ENCODE measurements at places on chromosomes 6 and 20. TPM values are rescaled to one million over a fixed set of nuclear protein-coding genes. Genes with fewer than 3 reads are reported as not detected.

- no peak for DNase-seq
Measured at GRCh38 chr20:35743693-35744491, 1.8 kb upstream of the RBM39 start.

DNA sequence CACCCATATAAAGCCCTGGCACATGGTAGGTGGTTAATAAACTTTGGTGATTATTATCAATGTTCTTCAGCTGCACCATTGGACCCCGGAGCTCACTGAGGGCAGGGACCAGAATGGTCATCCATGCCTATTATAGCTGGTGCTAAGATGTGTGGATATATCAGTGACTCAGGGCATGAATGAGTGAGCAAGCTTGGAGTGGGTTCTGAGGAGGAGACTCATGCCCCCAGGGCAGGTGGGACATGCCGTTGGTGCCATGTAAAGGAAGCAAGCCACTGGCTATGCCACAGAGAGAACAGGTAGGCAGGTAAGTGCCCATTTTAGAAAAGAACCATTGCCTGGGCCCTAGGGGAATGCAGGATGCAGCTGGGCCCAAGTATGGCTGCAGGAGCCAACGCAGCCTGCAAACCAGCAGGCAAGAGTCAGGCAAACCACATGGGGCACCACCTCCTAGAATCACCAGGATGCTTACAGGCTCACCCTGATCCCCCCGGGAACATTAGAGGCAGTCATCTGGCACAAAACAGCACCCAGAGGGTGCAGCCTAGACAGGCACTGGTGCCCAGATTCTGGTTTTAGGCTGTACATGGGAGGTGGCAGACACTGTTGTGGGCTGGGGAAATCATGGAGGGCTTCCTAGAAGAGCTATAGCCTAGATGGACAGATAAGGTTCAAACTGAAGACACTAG, 23.5 kb downstream of the PLAGL2 start:
- DNase-seq, result no peak

- DNase-seq, result no peak
Measured at GRCh38 chr6:98579079-98579478, 255.3 kb upstream of the POU3F2 start.

The TUBB2A gene
- 5.0 TPM for total RNA-seq

Measured in fibroblast of the aortic adventitia (primary cell).